ENCODE measurements at places on chromosomes 2 and 18.

- no peak for DNase-seq
Observed at GRCh38 chr2:166944909-166945308, 56.6 kb downstream of the XIRP2 start.

- no peak for DNase-seq
Observed at GRCh38 chr2:32489061-32489460, 132.2 kb downstream of the BIRC6 start.

- no peak for DNase-seq
Observed at GRCh38 chr2:18297534-18298058, 262.9 kb downstream of the RDH14 start.

DNA sequence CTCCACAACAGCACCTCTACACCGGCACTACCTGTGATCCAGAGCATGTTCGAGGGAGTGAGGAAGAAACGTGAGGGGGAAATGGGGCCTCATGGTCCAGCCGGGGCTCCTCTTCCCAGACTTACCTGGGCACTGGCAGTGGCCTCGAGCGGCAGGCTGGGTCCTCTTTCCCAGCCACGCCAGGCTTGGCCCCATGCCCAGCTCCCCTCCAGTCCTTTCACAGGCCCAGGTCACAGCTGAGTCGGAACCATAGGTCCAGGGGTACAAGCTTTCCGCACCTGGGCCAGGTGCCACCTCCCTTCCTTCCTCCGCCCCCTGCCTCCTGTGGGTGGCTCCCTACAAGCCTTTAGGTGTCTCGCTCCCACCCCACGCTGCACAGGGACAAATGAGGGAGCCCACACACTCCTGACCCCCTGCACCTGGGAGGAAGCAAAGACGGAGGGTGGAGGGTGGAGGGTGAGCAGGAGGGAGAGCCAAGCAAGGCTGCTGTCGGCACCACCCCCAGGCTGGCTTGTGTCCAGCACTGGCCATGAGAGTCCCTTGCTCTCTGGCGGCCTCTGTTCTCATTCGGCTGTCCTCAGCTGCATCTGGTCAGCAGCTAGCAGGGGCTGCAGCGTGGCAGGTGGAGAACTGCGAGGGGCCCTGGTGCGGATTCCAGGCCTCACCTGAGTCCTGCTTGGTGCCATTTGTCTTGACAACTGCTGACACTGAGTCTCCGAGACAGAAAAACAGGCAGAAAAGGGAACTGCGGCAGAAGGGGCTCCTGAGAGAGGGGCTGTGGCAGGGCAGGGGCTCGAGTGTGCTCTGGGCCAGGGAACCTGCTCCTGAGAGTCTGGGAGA, 26.8 kb downstream of the ADRA2B start:
- no peak for DNase-seq

GRCh38 chr2:120384486-120385354, 38.8 kb downstream of the INHBB start:
- no peak for DNase-seq

DNA sequence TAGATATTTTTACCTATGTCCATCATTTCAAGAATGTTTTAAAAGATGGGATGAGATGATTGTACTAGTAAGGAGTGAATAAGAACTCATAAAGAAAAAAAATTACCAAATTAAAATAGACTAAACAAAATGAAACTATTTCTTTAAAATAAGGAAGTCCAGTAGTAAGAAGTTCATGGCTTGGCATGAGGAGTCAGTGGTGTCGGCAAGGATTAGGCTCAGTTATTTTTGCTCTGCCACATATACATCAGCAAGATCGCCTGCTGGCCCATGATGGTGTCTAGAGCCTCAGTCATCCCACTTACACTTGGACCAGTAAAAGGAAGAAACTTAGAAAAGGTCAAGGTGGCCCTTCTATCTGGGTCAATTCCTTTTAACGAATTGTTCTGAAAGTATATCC, 300.9 kb upstream of the SLC8A1 start:
- no peak for DNase-seq

GRCh38 chr2:149739883-149740265, 152.3 kb upstream of the MMADHC start:
- DNase-seq = no peak

- no peak for DNase-seq
Observed at GRCh38 chr2:63424329-63425078, 163.8 kb downstream of the WDPCP start.

DNA sequence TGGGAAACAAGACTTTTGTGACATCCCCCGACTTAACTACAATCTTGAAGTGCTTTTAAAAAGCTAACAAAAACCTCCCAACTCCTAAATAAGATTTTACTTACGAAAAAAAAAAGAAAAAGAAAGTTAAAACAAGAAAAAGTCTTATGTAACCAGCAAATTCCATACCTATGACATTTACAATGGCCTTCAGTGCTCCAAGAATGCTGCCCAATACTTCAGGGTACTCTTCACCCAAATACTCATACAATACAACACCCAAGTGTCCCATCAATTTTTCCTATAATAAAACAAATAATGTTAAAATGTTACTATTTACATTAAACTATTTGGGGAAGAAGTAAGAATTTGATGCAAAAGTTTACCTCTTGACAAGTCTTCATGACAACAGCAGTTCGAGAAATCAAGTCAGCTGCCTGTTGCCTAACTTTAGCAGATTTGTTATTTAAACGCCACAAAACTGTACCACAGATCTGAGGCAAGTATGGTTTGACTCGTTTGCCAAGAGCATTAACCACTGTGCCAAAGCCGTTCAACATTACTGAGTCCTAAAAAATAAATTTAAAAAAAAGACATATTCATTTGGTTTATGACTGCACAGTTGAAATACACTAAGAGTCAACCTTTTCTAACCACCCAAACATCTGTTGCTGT, 34.8 kb downstream of the SF3B1 start:
- DNase-seq = no peak

DNA sequence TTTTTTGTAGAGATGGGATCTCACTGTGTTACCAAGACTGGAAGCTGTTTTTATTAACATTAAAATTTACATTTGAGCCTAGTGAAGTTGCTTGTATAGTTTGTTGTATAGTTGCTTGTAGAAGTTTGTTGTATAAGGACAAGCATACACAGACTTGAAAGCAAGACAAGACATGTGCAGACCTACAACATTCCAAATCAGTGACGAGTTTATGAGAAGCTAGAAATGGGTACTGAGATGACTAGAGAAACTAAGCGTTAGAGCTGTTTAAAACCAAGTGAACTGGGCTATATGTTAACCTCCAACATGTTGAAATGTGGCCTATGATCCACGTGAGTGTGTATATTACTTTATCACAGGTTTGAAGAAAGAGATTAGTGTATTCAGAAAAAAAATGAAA, 39.1 kb downstream of the ABCB11 start:
- no peak for DNase-seq

GRCh38 chr2:10297959-10298531, 4.7 kb upstream of the HPCAL1 start:
- DNase-seq = no peak

GRCh38 chr2:119206201-119206600, 17.4 kb upstream of the STEAP3 start:
- DNase-seq = no peak

GRCh38 chr18:58212274-58212673, 168.2 kb downstream of the NEDD4L start:
- no peak for DNase-seq

- DNase-seq = no peak
Observed at GRCh38 chr2:179525340-179525739, 260.7 kb upstream of the SESTD1 start.

GRCh38 chr2:88022669-88022921, 6.2 kb upstream of the RNU2-63P start:
- DNase-seq = no peak

- DNase-seq = no peak
Observed at GRCh38 chr2:191202209-191202721, 42.9 kb upstream of the MYO1B start.

- no peak for DNase-seq
Observed at GRCh38 chr2:111692311-111692710, 191.7 kb downstream of the ANAPC1 start.

GRCh38 chr2:161386228-161386824, 29.8 kb upstream of the TBR1 start:
- no peak for DNase-seq

DNA sequence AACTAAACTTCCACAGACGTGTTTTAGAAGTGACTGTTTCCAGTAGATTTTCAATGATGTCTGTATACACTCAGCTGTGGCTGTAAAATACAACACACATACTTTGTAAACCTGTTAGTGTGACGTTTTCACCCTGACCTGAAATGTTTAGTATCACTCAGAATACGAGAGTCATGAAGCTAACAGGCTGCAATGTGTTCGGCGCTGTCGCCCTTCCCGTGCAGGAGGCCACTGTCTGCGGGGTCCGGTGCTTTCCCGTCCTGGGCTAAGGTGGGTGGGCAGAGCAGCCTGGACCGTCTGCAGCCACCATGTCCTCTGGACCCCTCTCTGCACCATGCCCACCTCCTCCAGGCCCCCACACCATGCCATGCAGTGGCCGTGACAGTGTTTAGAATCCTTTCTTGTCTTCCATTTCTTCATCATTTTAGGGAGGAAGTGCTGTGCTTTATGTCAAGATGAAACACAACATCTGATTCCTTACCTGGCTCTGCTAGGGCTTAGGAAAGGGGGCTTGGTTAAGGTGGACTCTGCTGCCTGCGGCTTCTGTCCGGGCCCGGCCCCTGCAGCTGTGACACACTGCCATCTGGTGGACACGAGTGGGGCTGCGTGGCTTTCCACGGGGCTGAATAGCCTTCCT, 53.8 kb upstream of the RBM44 start:
- no peak for DNase-seq

GRCh38 chr18:13872932-13873331, 42.4 kb downstream of the MC2R start:
- no peak for DNase-seq
